Spinal cord (tissue), 10 donors: ENCODE measurements at places on chromosomes 5 and 9. TPM values are rescaled to one million over a fixed set of nuclear protein-coding genes. Genes with fewer than 3 reads are reported as not detected.

GRCh38 chr5:166068547-166069335, 2222.7 kb upstream of the WWC1 start:
- no peak for DNase-seq

DNA sequence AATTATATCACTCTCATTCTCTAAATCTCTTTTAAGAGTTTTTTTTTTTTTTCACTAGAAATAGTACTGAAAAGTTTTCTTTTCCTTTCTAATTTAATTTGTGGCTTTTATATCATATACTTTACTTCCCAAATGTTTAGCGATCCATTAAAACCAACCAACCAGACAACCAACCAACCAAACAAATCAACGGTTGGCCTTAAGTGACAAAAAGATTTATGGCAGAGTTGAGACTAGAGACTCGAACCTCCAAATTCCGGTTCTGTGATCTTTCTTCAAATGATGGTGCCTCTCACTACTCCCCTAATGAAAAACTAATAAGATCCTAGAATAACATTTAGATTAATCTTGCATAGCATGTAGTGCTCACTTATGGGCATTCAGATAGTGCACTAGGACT, 45.3 kb upstream of the ACTBL2 start:
- no peak for DNase-seq

DNA sequence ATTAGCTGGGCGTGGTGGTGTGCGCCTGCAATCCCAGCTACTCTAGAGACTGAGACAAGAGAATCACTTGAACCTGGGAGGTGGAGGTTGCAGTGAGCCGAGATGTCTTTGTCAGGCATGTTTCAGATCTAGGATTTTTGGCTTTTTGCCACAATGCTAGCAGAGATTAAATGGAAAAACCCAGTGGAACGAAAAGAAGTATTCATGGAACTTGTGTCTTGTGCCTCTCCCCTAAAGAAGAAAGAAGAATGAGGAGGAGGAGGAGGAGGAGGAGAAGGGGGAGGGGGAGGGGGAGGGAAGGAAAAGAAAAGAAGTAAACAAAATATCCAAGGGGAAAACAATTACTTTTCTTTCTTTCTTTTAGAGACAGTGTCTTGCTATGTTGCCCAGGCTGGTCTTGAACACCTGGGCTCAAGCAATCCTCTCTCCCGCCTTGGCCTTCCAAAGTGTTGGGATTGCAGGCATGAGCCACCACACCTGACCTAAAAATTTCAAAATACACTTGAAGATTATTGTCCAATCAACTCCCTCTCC, 106.0 kb downstream of the ARRDC3 start:
- no peak for DNase-seq

- no peak for DNase-seq
Measured at GRCh38 chr9:9045072-9045471, 1245.5 kb upstream of the DMAC1 start.

MED22 gene
- 28.0 TPM for total RNA-seq

GHR gene
- 12.2 TPM for total RNA-seq

LAMC3 gene
- total RNA-seq = 24.1 TPM
